ENCODE measurements at places on chromosomes 7 and 10. TPM values are rescaled to one million over a fixed set of nuclear protein-coding genes. Genes with fewer than 3 reads are reported as not detected.

Gene FOXI2
- total RNA-seq = 1.1 TPM

GRCh38 chr10:110845192-110845755, 26.5 kb upstream of the PDCD4 start:
- no peaks in the 10 kb centered on the region for H3K36me3 ChIP-seq
- no peak overlapping the region for H3K27ac ChIP-seq
- H3K4me1 ChIP-seq = 0 out of 2 replicates have a peak, but pooled peaks cover 3% of the 10 kb centered on the region
- DNase-seq = no peak
- H3K27me3 ChIP-seq = no peaks in the 10 kb centered on the region
- H3K4me3 ChIP-seq = no peak overlapping the region

GRCh38 chr7:15228831-15229230, 326.3 kb upstream of the DGKB start:
- H3K27me3 ChIP-seq = no peaks in the 10 kb centered on the region
- H3K4me3 ChIP-seq = no peak overlapping the region
- no peak for DNase-seq
- H3K27ac ChIP-seq = no peak overlapping the region
- H3K4me1 ChIP-seq = no peaks in the 10 kb centered on the region

DNA sequence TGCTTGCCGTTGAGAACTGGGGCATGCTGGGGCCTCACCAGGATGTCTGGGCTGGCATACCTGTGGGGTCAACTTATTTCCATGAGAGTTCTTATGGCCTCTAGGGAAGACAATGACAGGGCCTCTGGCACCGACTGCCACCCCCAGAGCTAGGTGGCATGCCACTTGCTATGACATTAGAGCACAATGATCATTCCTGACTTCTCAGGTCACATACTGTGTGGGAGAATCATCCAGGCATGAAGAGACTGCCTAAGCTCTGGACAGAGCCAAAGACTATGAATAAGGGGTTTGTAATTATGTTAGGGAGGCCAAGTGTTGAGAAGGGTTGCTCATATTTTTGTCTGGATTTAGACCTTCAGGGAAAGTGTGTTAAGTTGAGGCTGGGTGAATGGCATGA, 97.5 kb downstream of the PTPN20 start:
- DNase-seq = no peak
- H3K4me3 ChIP-seq = no peak overlapping the region
- H3K4me1 ChIP-seq = no peaks in the 10 kb centered on the region
- no peaks in the 10 kb centered on the region for H3K27me3 ChIP-seq

GRCh38 chr7:26944501-26945358, 80.3 kb upstream of the SKAP2 start:
- H3K27ac ChIP-seq = peak overlapping the region; percentile 64
- 0 out of 2 replicates have a peak overlapping the region, but pooled peaks have one; percentile 10 for H3K4me3 ChIP-seq
- DNase-seq = no peak
- H3K27me3 ChIP-seq = no peaks in the 10 kb centered on the region
- H3K36me3 ChIP-seq = no peaks in the 10 kb centered on the region

GRCh38 chr10:119211176-119211575, 3.8 kb downstream of the GRK5 start:
- no peak overlapping the region for H3K27ac ChIP-seq
- peaks cover 18% of the 10 kb centered on the region for H3K27me3 ChIP-seq
- DNase-seq = no peak
- peaks cover 48% of the 10 kb centered on the region for H3K4me1 ChIP-seq
- no peaks in the 10 kb centered on the region for H3K36me3 ChIP-seq
- H3K4me3 ChIP-seq = no peak overlapping the region

DNA sequence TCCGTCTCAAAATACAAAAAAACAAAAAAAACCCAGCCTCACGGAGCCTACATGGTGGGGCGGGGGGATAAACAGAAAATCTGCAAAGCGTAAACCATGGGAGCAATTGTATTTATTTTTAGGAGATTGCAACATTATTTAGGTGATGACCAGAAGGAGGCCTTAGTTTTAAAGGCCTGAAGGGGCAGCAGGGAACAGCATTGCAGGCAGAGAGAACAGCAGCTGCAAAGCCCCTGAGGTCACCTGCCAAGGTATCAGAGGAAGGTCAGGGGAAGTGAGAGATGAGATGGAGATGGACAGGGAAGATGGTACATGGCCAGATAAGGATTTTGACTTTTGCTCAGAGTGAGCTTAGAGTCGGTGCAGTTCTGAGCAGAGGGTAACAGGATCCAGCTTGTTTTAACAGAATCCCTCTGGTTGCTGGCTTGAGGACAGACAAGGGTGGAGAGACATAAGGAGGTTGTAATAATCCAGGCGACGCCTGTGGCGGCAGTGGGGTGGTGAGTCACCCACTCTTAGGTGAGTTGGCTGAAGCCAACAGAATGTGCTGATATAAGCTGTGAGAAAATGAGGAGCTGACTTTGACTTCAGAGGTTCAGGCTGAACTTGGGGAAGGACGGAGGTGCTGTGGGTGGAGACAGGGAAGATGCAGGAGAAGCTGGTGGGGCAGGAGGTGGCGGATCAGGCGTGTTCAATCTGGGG, 82.3 kb upstream of the GTF2I start:
- no peak overlapping the region for H3K4me3 ChIP-seq
- H3K4me1 ChIP-seq = no peaks in the 10 kb centered on the region
- H3K27me3 ChIP-seq = no peaks in the 10 kb centered on the region
- no peaks in the 10 kb centered on the region for H3K36me3 ChIP-seq
- DNase-seq = no peak

Gene GIGYF1
- total RNA-seq = 69.8 TPM

DNA sequence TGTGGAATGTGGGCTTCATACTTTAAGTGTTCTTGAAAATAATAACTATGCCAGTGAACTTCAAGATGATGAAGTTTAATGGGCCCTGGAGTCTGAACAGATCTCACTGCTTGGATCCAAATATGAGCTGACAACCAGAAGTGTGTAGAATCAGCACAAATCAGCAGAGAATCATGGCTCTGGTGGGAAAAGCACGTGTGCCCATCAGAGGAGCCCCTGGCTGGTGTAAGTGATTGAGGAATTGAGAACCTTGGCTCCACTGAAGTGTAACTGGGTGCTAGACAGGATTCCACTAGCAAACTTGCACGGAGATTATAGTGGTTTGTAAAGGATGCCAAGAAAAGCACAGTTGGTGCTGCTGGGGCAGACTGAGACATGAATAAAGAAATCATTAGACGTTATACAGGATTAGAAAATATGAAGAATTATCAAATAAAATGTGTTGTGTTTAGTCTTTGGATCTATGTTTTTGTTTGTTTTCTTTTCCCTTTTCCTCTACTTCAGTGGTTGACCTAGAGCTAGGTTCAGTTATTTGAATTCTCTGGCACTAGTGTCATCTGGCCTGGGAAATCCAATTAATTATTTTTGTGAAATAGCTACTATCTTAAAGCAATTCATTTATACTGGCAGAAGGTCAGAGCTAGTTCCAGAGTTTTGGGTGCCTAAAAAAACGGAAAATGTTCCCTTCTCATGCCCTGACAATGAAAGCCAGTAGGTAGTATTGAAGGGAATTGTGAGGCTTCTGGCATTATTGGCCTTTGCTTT, 175.7 kb upstream of the MEOX2 start:
- no peak overlapping the region for H3K4me3 ChIP-seq
- no peaks in the 10 kb centered on the region for H3K27me3 ChIP-seq
- H3K36me3 ChIP-seq = no peaks in the 10 kb centered on the region
- no peak overlapping the region for H3K27ac ChIP-seq
- peaks cover 6% of the 10 kb centered on the region for H3K4me1 ChIP-seq
- no peak for DNase-seq

DNA sequence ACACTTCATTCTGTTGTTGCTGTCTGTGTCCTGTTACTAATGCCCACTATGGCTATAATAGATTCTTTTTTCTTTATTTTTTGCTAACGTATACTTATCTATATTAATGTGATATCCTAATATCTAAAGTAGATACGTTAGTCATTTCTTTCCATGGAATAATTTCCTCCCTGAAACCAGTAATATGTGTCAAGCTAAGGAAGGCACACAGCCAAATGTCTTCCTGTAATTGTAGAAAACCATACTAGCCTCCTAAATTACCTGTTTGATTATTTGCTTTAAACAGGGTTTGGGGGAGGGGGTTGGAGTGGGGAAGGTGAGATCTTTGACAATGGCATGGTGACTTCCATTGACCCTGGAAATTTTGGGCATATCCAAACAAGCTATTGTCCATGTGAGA, 56.4 kb downstream of the THNSL1 start:
- no peak overlapping the region for H3K27ac ChIP-seq
- no peak for DNase-seq
- no peaks in the 10 kb centered on the region for H3K36me3 ChIP-seq
- H3K4me3 ChIP-seq = no peak overlapping the region
